Thymus (tissue), 14 donors: ENCODE measurements at places on chromosomes 11 and 22.

- DNase-seq, result no peak
- H3K27me3 ChIP-seq, result no peaks in the 10 kb centered on the region
- H3K27ac ChIP-seq, result peak overlapping the region; percentile 81
- H3K4me1 ChIP-seq, result peaks cover 49% of the 10 kb centered on the region
- H3K4me3 ChIP-seq, result no peak overlapping the region
These were observed 258.3 kb downstream of the ETS1 start for GRCh38 chr11:128328955-128329551.

DNA sequence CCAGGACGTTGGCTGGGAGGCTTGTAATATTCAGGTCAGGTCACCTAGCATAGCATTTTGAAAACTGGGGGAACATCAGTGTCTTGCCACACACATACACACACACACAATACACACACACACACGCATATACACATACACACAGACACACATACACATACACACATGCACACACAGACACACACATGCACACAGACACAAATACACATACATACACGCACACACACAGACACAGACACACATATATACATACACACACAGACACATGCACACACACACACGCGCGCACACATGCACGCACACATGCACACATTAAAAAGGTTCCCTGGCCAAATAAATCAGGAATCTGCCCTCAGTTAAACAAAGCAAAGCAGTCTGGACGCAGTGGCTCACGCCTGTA, 12.5 kb downstream of the MYBPC3 start:
- H3K4me1 ChIP-seq, result no peaks in the 10 kb centered on the region
- DNase-seq, result no peak
- H3K36me3 ChIP-seq, result no peaks in the 10 kb centered on the region
- H3K27ac ChIP-seq, result no peak overlapping the region
- no peaks in the 10 kb centered on the region for H3K27me3 ChIP-seq

GRCh38 chr11:92829121-92829520, 140.3 kb upstream of the MTNR1B start:
- H3K27ac ChIP-seq, result no peak overlapping the region
- peaks cover 44% of the 10 kb centered on the region for H3K4me1 ChIP-seq
- H3K4me3 ChIP-seq, result no peak overlapping the region
- no peak for DNase-seq
- no peaks in the 10 kb centered on the region for H3K36me3 ChIP-seq

- H3K4me1 ChIP-seq, result no peaks in the 10 kb centered on the region
- H3K36me3 ChIP-seq, result no peaks in the 10 kb centered on the region
- H3K4me3 ChIP-seq, result no peak overlapping the region
- H3K27ac ChIP-seq, result no peak overlapping the region
These were observed 5.8 kb upstream of the MIEF1 start for GRCh38 chr22:39496131-39496838.

GRCh38 chr11:73537969-73538368, 59.9 kb downstream of the FAM168A start:
- H3K27ac ChIP-seq, result peak overlapping the region; percentile 36
- H3K27me3 ChIP-seq, result no peaks in the 10 kb centered on the region
- H3K4me3 ChIP-seq, result no peak overlapping the region
- no peaks in the 10 kb centered on the region for H3K36me3 ChIP-seq

- H3K4me3 ChIP-seq, result no peak overlapping the region
- no peaks in the 10 kb centered on the region for H3K4me1 ChIP-seq
- no peaks in the 10 kb centered on the region for H3K27me3 ChIP-seq
- no peak overlapping the region for H3K27ac ChIP-seq
These were observed 236.7 kb upstream of the CCDC90B start for GRCh38 chr11:83522911-83523310.

DNA sequence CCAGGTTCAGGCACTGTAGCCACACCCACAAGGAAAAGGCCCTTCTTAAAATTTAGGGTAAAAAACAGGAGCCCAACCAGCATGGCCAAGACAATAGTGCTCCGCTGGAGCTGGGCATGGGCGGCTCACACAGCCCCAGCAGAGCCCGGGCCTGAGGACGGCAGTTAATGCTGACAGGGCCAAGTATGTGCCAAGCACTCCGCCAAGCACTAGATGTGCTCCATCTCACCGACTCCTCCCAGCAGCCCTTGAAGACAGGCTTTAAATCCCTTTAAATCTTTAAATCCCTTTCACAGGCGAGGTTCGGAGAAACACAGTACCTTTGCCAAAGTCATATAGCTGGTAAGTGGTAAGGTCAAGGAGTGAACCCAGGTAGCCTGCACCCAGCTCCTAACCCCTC, 4.8 kb downstream of the ARFGAP2 start:
- peaks cover 5% of the 10 kb centered on the region for H3K4me1 ChIP-seq
- no peak for DNase-seq
- H3K4me3 ChIP-seq, result no peak overlapping the region

- H3K27ac ChIP-seq, result no peak overlapping the region
- no peak for DNase-seq
- peaks cover 7% of the 10 kb centered on the region for H3K36me3 ChIP-seq
- H3K27me3 ChIP-seq, result no peaks in the 10 kb centered on the region
These were observed 4.7 kb upstream of the NEU3 start for GRCh38 chr11:74984070-74984469.

GRCh38 chr22:23072077-23072910, 2.0 kb downstream of the GNAZ start:
- H3K27me3 ChIP-seq, result peaks cover 31% of the 10 kb centered on the region
- H3K36me3 ChIP-seq, result no peaks in the 10 kb centered on the region
- peaks cover 13% of the 10 kb centered on the region for H3K4me1 ChIP-seq
- no peak overlapping the region for H3K4me3 ChIP-seq
- DNase-seq, result no peak

DNA sequence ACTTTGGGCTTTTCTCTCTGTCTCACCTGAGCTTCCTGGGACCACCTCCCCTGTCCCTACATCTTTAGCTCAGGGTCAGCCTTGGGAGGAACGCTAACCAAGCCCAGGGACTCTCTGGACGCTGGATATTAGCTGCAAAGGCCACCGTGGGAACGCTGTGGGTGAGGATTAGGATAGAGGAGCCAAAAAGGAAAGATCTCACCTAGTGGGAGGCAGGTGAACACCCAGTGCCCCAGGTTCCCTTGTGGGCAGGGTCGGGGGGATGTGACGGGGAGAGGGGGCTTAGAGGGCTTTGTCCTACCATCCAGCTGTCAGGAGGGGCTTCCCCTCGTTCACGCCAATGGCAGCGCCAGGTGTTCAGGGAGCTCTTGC, 50.2 kb downstream of the LINC01488 start:
- no peak overlapping the region for H3K27ac ChIP-seq
- no peaks in the 10 kb centered on the region for H3K36me3 ChIP-seq
- H3K4me3 ChIP-seq, result no peak overlapping the region
- no peak for DNase-seq
- H3K27me3 ChIP-seq, result peaks cover 4% of the 10 kb centered on the region
- H3K4me1 ChIP-seq, result peaks cover 11% of the 10 kb centered on the region

GRCh38 chr11:2452321-2453012, 7.7 kb downstream of the KCNQ1 start:
- no peaks in the 10 kb centered on the region for H3K27me3 ChIP-seq
- no peak for DNase-seq
- H3K4me1 ChIP-seq, result peaks cover 4% of the 10 kb centered on the region
- no peaks in the 10 kb centered on the region for H3K36me3 ChIP-seq
- no peak overlapping the region for H3K4me3 ChIP-seq

- peak overlapping the region; percentile 61 for H3K27ac ChIP-seq
- no peak for DNase-seq
- H3K4me3 ChIP-seq, result no peak overlapping the region
- peaks cover 8% of the 10 kb centered on the region for H3K4me1 ChIP-seq
- no peaks in the 10 kb centered on the region for H3K27me3 ChIP-seq
These were observed 7.4 kb upstream of the HEPACAM start for GRCh38 chr11:124943254-124943616.

DNA sequence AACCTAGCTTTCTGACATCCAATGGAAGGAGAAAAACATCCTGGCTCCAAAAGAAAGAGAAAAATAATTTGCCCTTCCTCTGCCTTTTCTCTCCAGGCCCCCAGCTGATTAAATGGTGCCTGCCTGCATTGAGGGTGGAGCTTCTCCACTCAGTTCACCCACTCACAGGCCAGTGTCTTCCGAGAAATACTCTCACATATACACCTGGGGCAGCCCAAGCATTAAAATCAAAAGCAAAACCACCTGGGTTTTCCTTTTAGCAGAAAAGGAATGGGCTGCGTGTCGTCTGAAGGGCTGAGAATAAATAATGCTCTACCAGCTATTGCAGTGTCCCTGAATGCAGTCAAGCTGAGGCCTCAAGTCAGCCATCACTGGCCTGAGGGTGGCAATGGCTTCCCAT, 1143.8 kb upstream of the TENM4 start:
- no peaks in the 10 kb centered on the region for H3K36me3 ChIP-seq
- no peak overlapping the region for H3K27ac ChIP-seq
- H3K4me3 ChIP-seq, result no peak overlapping the region
- no peaks in the 10 kb centered on the region for H3K27me3 ChIP-seq
- no peaks in the 10 kb centered on the region for H3K4me1 ChIP-seq
- no peak for DNase-seq

GRCh38 chr22:37148031-37148651, 1.6 kb downstream of the IL2RB start:
- H3K27me3 ChIP-seq, result no peaks in the 10 kb centered on the region
- DNase-seq, result no peak
- H3K27ac ChIP-seq, result peak overlapping the region; percentile 11
- peaks cover 6% of the 10 kb centered on the region for H3K4me1 ChIP-seq
- peaks cover 3% of the 10 kb centered on the region for H3K36me3 ChIP-seq
- H3K4me3 ChIP-seq, result peak overlapping the region; percentile 44

- H3K4me1 ChIP-seq, result no peaks in the 10 kb centered on the region
- no peaks in the 10 kb centered on the region for H3K27me3 ChIP-seq
- no peak for DNase-seq
- H3K36me3 ChIP-seq, result no peaks in the 10 kb centered on the region
- no peak overlapping the region for H3K27ac ChIP-seq
These were observed 24.0 kb downstream of the RAB30 start for GRCh38 chr11:83047515-83048225.

GRCh38 chr11:73980001-73980961, 2.4 kb downstream of the UCP2 start:
- peak overlapping the region; percentile 96 for H3K27ac ChIP-seq
- H3K4me3 ChIP-seq, result peak overlapping the region; percentile 96
- H3K27me3 ChIP-seq, result no peaks in the 10 kb centered on the region

GRCh38 chr22:24706732-24707469, 67.6 kb downstream of the PIWIL3 start:
- peaks cover 8% of the 10 kb centered on the region for H3K4me1 ChIP-seq
- no peak for DNase-seq
- no peaks in the 10 kb centered on the region for H3K27me3 ChIP-seq

DNA sequence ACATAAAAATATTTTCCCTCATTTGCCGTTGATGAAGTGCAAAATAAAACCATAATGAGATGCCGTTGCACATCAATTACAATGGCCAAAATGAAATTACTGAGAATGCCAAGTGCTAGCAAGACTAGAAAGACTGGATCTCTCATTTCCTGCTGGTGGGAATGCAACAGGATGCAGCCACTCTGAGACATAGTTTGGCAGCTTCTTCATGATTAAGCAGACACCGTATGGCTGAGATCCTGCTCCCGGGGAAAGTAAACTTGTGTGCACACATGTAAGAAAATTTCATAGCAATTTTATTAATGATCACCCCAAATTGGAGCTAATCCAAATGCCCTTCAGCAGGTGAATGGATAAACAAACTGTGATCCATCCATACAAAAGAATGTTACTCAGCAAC, 1013.2 kb downstream of the TBC1D22A start:
- no peak overlapping the region for H3K27ac ChIP-seq
- H3K4me1 ChIP-seq, result no peaks in the 10 kb centered on the region
- H3K27me3 ChIP-seq, result peaks cover 6% of the 10 kb centered on the region
- no peak overlapping the region for H3K4me3 ChIP-seq
- H3K36me3 ChIP-seq, result no peaks in the 10 kb centered on the region
- DNase-seq, result no peak

DNA sequence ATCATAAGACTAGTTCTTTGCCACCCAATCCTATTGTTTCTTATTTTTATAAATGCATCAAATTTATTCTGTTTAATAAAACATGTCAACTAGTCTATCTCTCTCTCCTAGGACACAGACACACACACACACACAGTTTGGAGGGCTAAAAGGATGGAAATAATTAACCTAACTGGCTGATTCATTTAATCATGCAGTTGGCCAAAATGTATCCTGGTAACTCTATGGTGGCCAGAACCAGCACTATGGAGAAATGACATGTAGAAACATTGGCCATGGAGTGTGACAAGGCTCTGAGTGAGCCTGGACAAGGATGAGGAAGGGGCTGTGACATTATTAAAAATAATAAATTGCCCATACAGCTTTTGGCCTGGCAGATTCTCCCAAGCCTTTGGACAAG, 64.1 kb downstream of the CLPB start:
- no peaks in the 10 kb centered on the region for H3K27me3 ChIP-seq
- H3K4me3 ChIP-seq, result no peak overlapping the region
- H3K4me1 ChIP-seq, result no peaks in the 10 kb centered on the region
- H3K36me3 ChIP-seq, result no peaks in the 10 kb centered on the region
- no peak for DNase-seq
- no peak overlapping the region for H3K27ac ChIP-seq

DNA sequence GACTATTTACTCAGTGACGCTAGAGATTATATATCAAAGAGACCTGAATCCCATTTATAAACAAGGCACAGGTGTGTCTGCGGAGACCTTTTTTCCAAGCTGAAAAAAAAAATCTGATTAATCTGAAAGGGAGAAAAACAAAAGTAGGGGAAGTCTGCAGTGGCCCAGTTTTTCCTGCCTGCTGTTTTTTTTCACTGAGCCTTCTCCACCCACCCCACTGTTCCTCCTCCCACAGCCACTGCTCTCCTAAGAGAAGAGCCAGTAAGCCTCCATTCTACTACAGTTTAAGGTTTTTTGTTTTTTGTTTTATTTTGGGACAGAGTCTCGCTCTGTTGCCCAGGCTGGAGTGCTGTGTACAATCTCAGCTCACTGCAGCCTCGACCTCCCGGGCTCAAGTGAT, 18.4 kb downstream of the ARFGAP2 start:
- no peaks in the 10 kb centered on the region for H3K27me3 ChIP-seq
- H3K36me3 ChIP-seq, result peaks cover 22% of the 10 kb centered on the region
- H3K27ac ChIP-seq, result no peak overlapping the region
- H3K4me3 ChIP-seq, result no peak overlapping the region

- H3K4me1 ChIP-seq, result no peaks in the 10 kb centered on the region
- no peak overlapping the region for H3K4me3 ChIP-seq
- H3K27ac ChIP-seq, result no peak overlapping the region
- no peak for DNase-seq
These were observed 344.3 kb downstream of the AASDHPPT start for GRCh38 chr11:106421676-106422292.
